ENCODE measurements at places on chromosomes 13 and 19. TPM values are rescaled to one million over a fixed set of nuclear protein-coding genes. Genes with fewer than 3 reads are reported as not detected.

The ZNF600 gene
- 3.3 TPM for total RNA-seq

The FAM216B gene
- total RNA-seq: not detected

The RDH8 gene
- total RNA-seq: not detected

The ZNF865 gene
- total RNA-seq: 2.0 TPM

The GFY gene
- not detected for total RNA-seq

The OR7D2 gene
- 0.05 TPM for total RNA-seq

The GAPDHS gene
- total RNA-seq: not detected

The USHBP1 gene
- not detected for total RNA-seq

The TEX29 gene
- not detected for total RNA-seq

The CHAF1A gene
- total RNA-seq: 44.2 TPM

All from SJCRH30 (cell line).